Spinal cord (tissue), 10 donors: ENCODE measurements at places on chromosomes 1 and 21.

DNA sequence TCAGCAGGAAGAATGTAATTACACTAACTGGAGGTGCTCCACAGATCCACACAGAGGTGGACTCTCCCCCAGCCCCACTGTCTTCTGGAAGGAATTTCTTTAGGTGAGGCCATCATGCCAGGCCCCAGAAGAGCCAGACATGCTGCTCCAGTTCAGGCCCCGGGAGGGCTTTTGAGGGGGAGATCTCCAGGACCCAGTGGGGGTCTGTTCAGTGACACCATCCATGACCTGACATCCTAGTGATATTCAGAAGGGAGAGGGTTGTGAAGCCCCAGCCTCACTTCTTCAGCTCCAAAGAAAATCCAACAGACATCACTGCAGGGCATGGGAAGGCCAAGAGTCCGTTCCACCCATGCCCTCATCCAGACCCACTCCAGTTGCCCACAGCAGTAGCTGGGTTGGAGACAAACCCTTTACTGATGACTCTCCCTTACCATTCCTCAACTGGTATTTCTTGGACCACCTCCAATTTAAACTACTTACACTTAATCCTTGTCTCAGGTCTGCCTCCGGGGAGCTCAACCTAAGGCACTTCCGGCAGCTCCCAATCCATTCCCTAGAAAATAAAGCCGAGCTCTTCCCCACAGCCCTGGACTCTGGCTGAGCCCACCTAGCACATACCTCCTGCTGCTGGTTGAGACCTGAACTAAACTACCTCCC lies 39.2 kb downstream of the CSMD2 start:
- no peak for DNase-seq

GRCh38 chr1:108657356-108658080 lies 3.4 kb downstream of the HENMT1 start:
- DNase-seq = no peak

- no peak for DNase-seq
These were observed 256.8 kb downstream of the DISC1 start for GRCh38 chr1:231883382-231883781.

- no peak for DNase-seq
These were observed 21.7 kb downstream of the SDC3 start for GRCh38 chr1:30886710-30887428.

GRCh38 chr1:228488818-228489674 lies 1.9 kb downstream of the RNF187 start:
- DNase-seq = no peak

DNA sequence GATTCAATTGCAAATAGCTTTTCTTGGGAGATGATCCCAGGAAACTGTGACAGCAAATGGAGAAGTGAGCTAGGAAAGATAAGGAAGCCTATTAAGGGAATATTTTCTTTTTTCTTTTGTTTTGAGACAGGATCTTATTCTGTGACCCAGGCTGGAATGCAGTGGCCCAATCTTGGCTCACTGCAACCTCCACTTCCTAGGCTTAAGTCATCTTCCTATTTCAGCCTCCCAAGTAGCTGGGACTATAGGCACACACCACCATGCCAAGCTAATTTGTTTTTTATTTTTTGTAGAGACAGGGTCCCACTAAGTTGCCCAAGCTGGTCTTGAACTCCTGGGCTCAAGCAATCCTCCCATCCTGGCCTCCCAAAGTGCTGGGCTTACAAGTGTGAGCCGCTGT lies 433.7 kb downstream of the RPS6KC1 start:
- no peak for DNase-seq

GRCh38 chr1:94783342-94784189 lies 36.6 kb upstream of the SLC44A3 start:
- DNase-seq = no peak

GRCh38 chr21:41217671-41218385 lies 49.9 kb downstream of the BACE2 start:
- no peak for DNase-seq

DNA sequence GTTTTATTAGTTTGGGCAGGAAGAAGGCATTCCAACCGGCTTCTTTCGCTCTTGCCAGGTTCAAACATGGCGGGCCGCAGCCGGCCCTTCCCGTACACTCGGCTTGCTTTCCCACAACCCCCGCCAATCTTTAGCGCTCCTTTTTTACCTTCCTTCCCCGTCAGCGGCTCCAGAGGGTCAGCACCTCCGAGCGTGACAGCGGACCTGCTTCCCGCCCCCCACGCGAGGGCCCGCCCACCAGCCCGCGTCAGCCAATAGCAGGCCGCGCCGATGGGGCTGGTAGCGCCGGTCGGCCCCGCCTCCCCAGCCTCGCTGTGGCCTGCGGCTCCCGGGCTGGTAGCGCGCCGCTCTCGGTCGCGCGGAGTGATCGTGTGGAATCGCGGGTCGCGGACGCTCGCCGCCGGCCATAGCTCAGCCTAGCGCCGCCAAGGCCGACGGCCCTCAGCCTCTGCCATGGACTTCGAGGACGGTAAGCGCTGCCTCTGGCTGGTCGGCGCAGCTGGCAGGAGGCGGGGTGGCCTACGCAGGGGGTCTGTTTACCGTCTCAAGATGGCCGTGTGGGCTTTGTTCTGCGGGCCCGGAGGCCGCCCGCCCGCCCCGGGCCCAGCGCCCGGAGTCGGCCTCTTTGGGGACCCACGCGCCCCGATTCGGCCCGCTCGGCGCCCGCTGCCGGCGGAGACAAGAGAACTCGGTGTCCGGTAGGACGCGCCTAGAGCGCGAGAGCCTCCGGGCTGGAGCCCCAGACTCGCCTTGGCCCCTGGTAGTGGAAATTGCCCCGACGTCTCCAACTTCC lies at the start of gene ZNF326:
Gene ZNF326, plus strand, starts transcription at position 306 of the 793 bp plus-strand sequence. Its CDS starts 148 bp downstream, at position 454.
- peak; percentile 87 for DNase-seq

GRCh38 chr1:109225711-109226445 lies 12.2 kb downstream of the SARS1 start:
- no peak for DNase-seq

DNA sequence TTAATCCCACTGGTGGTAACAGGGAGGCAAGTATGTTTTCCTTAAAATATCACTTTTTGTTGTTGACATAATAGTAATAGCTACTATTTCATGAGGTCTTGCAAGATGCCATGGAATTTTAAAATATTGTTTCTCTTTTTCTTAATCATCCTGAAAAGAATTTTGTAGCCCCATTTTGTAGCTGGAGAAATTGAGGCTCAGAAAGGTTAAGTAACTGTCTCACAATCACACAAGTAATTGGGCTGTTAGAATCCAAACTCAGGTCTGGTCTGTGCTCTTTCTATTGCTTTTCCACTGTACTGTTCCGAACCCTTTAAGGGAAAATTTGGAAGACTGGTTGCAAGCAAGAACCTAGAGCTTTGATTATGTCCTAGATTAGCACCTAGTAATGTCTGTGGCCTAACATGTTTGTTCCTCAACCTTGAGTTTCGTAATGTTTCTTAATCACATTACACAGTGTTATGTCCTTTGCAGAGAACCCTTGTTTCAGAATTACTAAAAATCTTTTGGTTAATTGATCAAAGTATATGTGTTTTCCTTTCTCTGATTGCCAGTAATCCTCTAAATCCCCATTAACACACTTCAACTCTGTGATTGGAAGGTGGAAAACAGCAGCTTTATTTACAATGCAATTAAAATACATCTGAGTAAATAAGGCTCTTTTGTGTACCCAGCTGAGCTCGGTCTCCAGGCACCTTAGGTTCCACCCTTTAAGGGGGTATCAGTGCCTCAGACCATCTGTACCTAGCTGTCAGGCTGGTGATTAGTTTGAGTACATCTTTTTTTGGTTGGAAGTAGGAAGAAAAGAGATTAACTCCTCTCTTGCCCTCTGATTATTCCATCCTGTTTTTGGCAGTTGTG lies 10.4 kb downstream of the LRRC42 start:
- DNase-seq = no peak

DNA sequence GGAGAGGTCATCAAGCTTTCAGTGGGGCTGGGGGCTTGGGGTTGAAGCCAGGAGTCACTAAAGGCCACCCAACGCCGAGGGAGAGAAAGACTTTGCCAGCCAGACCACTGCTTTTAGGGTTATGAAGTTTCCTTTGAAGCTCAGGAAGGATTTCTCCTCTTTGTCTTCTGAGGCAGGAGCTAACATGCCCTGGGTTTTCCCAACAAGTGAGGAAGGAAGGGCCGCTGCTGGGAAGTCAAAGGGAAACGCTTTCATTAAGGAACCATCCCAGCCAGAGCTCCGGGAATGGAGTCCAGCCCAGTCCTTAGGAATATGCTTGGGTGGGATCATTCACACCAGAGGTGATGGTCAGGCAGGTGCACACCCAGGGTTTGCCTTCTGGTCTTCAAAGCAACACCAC lies 436.9 kb downstream of the PRDM2 start:
- no peak for DNase-seq

GRCh38 chr1:178411756-178412399 lies 84.9 kb downstream of the CLEC20A start:
- no peak for DNase-seq

GRCh38 chr1:223737342-223737741 lies 25.0 kb downstream of the CAPN2 start:
- DNase-seq = no peak

DNA sequence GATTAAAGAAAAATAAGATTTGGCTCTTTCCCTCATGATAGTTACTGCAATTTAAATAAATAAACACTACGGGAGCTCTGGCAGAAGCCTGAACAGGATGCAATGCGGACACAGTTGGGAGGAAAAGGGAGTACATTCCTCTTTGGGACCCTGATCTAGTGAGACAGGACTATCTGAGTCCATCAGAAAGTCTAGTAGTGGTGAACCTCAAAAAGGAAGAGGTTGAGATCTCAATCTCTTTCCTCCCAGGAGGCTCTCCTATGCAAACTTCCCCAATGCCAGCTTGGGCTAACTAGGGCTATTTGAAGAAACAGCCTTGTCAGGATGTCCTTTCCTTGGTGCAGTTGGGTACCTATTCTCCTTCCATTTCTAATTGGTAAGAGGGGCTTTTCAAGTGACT lies 4.9 kb upstream of the ABCD3 start:
- DNase-seq = no peak

GRCh38 chr1:215777370-215777925 lies 210.3 kb downstream of the KCTD3 start:
- no peak for DNase-seq

GRCh38 chr1:7262611-7263010 lies 477.4 kb downstream of the CAMTA1 start:
- DNase-seq = no peak

DNA sequence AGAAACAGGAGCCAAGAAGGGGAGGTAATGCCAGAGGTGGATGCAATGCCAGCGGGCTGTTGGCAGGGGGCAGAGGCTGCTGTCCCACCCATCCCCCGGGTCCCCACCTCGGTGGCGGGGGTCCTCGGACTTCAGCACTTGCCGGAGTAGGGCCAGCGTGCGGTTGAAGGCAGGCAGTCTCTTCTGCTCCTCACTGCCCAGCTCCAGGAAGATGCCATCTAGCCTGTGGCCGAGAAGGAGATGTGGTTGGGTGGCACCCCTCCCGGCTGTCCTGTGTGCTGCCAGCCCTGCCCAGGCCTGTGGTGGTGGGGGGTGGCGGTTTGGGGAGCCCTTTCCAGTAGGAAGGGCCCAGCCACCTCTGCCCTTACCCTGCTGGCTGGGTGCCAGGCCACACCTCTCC lies 13.5 kb downstream of the TTC22 start:
- DNase-seq = no peak

DNA sequence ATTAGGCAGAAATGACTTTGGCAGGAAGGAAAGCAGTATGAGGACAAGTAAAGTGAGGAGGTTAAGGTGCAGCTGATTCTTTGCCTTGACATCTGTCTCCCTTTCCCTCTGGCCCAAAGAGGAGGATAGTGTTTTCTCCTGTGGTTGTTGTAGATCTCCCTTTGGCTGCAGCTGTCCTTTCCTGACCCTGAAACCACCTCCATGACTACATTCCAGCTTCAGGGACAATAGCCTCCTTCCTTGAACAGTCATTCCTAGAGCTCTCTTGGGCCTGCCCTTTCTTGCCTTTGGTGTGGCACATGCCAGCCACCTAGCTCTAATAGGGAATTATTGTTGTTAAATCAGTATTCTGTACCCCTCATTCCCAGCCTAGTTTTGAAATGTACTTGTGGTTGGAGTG lies 6.2 kb downstream of the ZMYM1 start:
- no peak for DNase-seq

GRCh38 chr1:224513787-224514209 lies 79.2 kb upstream of the WDR26 start:
- DNase-seq = peak; percentile 95

DNA sequence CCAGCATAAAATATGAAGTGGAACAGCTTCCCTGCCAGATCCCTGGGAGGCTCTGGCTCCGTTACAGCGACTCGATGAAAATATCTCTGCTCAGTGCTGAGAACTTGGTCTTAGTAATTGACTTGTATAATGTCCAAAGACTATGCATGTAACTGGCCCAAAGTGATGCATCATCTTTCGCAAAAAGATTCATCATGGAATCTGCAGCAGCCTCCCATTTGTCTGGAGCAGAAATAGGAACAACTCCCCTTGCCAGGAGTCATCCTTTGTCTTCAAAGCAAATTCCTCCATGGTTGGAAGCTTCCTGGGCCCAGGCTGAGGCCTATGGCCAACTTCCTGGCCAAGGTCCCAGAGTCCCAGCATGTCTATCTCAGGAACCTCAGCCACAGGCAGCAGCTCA lies 16.9 kb upstream of the SLC6A17 start:
- no peak for DNase-seq

DNA sequence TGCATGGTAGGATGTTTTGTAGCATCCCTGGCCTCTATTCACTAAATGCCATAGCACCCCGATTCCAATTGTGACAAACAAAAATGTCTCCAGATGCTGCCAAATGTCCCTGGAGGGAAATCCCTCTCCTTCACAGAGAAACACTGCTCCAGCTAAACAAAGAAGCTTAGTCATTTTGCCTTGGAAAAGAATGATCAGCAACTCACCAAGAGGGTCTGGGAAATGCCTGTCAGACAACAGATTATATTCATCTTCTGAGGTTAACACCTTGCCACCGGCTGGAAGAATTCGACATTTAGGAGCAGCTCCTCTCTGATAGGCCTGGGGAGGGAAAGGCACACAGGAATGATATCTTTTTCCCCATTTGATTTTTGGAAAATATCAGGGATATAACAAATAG lies 84.4 kb downstream of the NIBAN1 start:
- DNase-seq = no peak

GRCh38 chr1:160548960-160549664 lies 26.1 kb upstream of the SLAMF6 start:
- DNase-seq = peak; percentile 71

- no peak for DNase-seq
These were observed 82.8 kb upstream of the SYT6 start for GRCh38 chr1:114236517-114236916.

GRCh38 chr1:158075078-158075477 lies 81.6 kb downstream of the KIRREL1 start:
- DNase-seq = peak; percentile 26
